ENCODE measurements at places on chromosomes 3 and 15.

- DNase-seq, result no peak
These were observed 3.7 kb upstream of the CNTN4 start for GRCh38 chr3:2094941-2095340.

GRCh38 chr3:82628385-82629014, 867.1 kb upstream of the GBE1 start:
- no peak for DNase-seq

DNA sequence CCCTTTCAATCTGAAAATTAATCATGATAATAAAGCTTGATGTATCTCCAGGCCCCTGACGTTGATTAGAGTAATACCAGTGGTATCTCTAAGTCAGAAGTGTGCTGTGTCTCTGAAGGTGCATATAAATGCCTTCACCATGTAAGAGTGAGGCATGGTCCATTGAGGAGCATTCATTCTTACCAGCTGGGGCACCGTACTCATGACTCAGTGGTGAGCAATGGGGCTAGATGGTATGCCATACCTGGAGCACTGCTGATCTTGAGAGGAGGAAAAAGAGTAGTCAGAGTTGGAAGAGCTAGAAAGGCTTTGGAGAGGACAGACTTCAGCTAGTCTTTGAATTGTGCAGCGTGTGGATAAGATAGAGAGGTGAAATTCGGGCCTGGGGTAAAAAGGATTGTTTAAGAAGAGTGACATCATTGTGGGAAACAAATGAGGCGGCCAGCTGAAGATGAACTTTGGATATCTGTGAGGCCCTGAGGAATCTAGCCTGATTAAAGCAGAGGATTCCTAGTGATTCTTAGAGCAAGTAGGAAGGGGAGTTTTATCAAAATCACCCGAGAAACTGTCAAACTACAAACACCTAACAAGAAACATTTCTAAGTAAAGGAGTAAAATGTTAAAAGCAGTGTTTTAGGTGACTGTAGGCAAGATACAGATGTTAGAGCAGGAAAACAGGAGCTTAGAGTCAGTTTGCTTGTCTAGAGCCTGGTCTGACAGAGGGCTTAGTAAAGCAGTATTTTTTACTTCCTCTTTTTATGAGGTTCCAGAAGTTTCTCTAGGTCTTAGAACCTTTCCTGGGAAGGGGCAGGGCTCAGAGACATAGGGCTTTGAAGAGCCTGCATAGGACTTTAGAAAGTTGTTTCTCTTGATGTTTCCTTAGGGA, 13.6 kb downstream of the TMOD3 start:
- no peak for DNase-seq

- DNase-seq, result no peak
These were observed 1.1 kb upstream of the PLD1 start for GRCh38 chr3:171811295-171811912.

GRCh38 chr3:52528586-52529375, 4.9 kb downstream of the NT5DC2 start:
- DNase-seq, result peak; percentile 15

- DNase-seq, result no peak
These were observed 81.2 kb downstream of the TLE3 start for GRCh38 chr15:70016511-70016994.

- DNase-seq, result no peak
These were observed 42.5 kb downstream of the IL16 start for GRCh38 chr15:81239190-81239589.

- DNase-seq, result no peak
These were observed 133.8 kb upstream of the TMC3 start for GRCh38 chr15:81507831-81508230.

DNA sequence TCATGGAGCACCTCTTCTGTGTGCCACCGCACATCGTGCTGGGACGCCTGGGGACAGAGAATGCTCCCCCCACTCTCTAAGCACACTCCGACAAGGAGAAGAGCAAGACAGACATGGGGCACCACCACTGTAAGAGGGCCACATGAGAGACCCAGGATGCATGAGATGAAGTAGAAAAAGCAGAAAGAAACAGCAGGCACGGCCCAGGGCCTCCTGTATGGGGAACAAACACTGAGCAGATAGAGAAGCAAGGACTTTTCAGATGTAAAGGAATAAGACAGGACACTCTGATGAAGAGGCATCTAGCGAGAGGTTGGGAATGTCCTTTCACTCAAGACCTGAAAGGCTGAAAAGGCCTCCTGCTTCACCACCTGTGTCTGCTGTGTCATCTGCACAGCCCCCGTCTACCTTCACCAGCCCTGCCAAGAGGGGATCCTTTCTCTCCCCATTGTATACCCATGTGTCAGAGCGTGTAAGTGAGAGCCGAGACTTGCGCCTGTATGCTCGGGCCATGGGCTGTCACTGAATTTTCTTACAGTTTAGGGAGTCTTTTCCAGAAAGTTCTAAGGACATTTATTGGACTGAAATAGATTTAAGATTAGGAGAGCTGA, 125.6 kb downstream of the LRRK1 start:
- no peak for DNase-seq

DNA sequence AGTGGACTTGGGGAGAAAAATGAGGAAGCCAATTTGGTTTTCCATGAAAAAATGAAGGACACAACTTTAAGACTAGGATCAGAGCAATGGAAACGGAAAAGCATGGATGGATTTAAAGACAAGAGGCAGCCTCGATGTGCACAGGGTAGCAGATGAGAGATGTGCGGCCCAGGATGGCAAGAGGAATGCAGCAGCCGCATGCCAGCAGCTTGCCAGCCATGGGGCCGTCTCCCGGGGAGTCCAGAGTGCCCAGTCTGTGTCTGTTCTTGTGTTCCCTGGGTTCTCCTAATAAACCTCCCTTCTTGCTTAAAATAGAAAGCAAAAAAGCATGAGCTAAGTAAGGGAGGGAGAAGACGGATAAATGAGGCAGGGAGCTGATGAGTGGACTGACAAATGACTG, 68.0 kb upstream of the IQSEC1 start:
- DNase-seq, result no peak

GRCh38 chr15:99181545-99181971, 67.8 kb downstream of the TTC23 start:
- no peak for DNase-seq

- DNase-seq, result no peak
These were observed 121.3 kb downstream of the RPLP1 start for GRCh38 chr15:69573815-69574475.

GRCh38 chr3:129226374-129226773, 23.0 kb upstream of the COPG1 start:
- DNase-seq, result no peak

DNA sequence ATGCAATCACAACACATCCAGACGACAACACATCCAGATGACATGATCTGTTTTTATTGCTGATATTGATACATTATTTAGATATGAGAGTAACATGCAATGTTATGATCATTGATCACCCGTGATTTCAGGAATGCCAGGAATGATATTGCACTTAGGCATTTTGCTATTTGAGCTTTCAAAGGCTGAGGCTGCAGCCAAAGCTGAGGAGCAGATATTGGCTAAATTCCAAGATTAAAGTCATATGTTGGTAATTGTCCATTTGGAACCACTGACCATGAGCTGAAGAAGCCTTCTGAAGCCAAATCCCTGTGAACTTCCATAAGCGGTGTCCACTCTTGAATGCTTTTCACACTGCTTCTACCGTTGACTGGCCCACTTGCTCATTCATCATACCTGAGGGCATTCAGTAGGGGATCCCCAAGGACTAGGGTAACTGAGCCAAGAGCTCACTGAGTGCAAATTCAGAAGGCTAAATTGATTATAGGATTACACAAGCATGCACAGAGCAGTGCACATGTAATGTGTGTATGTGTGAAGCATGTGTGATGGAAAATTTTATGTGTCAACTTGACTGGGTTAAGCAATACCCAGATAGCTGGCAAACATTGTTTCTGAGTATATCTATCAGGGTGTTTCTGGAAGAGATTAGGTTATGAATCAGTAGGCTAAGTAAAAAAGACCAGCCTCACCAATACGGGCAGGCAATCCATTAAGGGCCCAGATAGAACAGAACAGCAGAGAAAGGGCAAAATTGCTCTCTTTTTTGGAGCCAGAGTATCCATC, 92.1 kb upstream of the PLAAT1 start:
- no peak for DNase-seq

DNA sequence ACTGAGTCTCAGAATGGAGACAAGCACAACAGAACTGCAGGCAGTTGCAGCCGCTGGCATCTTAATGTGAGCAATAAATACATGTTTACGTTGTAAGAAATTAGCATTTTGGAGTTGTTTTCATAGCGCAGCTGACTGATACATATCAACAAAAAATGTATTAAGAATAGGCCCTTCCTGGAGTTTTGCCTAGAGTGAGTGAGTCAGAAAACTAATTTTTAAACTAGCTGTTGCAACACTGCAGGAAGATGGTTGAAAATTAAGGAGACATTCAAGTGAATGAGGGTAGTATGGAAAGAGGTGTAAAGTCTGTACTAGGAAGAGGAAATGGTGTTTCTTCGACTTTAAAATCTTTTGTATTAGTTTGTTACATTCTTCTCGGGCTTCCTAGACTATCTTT, 39.6 kb upstream of the TIMP4 start:
- no peak for DNase-seq

GRCh38 chr3:163474766-163475165, 1603.5 kb downstream of the SI start:
- DNase-seq, result no peak

DNA sequence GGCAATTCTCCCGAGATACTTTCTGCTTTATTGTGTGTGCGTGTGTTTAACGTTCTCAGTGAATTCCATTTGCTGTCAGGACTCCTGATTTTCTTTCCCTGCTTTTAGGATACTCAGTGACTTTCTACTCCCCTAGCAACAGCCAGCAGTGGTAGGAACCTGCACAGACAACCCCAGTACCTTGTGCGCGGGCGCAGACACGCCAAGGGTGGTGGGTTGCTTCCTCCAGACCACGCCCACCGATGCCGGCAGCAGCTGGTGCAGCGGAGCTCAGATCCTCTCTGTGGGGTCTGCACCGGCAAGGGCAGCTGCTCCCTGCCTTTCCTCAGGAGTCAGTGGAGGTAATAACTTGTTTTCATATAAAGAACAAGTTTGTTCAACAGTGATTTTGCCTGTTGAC, 225.1 kb upstream of the NDN start:
- DNase-seq, result peak; percentile 70

- no peak for DNase-seq
These were observed 17.0 kb downstream of the FGF12 start for GRCh38 chr3:192710366-192710765.

GRCh38 chr3:110343945-110344344, 727.7 kb upstream of the NECTIN3 start:
- no peak for DNase-seq

DNA sequence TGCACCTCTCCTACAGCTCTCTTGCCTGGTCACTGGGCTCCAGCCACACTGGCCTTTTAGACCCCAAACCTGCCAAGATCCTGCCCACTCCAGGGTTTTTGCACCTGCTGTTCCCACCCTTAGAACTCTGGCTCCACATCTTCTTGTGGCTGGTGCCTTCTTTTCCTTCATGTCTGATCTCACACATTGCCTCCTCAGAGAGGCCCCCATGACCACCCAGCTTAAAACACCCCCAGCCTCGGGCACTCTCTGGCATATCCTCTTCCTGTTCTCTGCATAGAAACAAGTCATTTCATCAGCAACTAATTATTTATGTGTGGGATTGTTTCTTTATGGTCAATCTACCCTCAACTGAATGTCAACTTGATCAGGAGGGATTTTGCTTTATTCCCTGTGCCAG, 14.0 kb upstream of the AMOTL2 start:
- no peak for DNase-seq

GRCh38 chr15:66240240-66240794, 13.2 kb downstream of the MEGF11 start:
- no peak for DNase-seq

DNA sequence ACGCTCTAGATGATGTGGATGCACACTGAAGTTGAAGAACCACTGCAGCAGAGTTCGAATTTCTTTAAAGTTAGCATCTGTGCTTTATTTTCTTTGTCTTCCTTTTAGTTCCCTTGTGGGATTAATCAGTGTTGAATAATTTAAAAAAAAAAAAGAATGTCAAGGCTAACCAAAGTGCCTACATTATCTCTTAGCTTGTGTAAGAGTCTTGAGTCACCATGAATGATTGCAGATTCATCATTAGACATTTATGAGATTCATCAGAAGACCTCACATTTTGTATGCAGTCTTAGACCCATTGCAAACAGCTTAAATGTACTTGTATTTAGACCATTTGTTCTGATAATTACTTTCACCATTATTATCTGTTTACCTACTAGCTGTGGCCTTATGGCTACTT, 182.2 kb downstream of the FNDC3B start:
- no peak for DNase-seq

DNA sequence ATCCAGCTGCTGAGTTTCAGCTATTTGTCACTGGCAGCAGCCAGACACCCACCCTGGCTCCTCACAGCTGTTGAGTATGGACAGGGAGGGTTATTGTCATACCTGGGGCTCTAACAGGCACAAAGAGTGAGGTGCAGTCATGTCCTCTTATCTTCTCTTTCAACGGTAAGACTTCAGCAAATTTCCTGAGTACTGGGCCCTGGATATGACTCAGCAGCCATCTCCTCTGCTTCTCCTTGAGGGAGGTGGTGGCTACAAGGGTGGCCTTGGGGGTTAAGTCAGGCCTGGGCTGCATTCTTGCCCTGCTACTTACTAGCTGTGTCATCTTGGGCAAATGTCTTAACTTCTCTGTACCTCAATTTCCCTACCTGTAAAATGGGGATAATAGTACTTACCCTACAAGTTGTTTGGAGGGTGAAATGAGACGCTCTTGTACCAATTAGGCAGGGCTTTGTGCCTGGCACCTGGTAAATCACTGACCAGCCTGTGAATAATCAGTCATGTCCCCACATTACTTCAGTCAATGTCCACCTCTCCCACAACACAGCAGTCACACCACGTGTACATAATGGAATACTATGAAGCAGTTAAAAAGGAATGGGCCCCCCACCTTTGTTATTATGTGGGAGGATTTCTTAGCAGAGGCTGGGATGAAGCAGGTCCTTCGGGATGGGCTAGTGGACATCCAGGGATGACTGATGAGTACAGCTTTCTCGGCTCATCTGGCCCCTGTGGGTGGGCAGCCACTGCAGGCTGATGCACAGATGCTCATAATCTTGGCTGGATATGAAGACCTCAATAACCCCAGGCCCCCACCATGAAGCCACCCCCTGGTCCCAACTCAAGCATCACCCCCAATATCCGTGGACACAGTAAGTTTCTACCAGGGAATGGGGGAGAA, 528.8 kb downstream of the SHQ1 start:
- DNase-seq, result no peak

- DNase-seq, result no peak
These were observed 35.6 kb upstream of the GYG1 start for GRCh38 chr3:148955544-148956346.

DNA sequence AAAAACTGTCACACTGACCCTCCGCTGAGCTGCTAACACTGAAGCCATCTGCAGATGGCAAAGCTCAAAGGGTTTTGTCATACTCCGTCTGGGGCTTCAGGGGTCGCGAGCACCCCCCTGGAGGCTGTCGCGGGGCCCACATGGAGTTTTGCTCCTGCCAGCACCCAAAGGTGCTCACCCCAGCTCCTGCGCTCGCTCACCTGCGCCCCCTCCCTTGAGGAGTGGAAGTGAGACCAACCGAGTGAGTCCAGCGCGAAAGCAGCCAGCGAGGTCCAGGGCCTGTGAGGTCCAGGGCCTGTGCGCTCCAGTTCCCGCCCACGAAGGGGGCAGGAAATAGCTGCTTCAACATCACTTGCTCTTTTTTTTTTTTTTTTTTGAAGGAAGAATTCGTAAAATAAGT, 208.5 kb downstream of the ROBO2 start:
- DNase-seq, result no peak

Measured in WTC11 (cell line).